ENCODE measurements at places on chromosomes 3 and 15.

GRCh38 chr3:184275381-184275701 lies 481 bp upstream of the ECE2 start:
- no peak for DNase-seq

DNA sequence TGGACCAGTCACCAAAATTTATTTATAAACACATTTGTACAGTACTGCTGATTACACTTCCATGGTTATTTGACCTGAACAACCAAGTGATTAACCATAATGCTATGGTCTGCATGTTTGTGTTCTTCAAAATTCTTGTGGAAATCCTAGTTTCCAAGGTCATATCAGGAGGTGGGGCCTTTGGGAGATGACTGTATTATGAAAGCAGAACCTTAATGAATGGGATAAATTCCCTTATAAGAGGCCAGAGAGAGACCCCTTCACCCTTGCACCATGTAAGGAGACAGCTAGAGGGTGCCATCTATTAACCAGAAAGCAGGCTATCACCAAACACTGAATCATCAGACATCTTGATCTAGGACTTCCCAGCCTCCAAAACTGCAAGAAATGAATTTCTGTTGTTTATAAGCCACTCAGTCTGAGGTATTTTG lies 1.9 kb downstream of the SCAPER start:
- no peak for DNase-seq

- DNase-seq = no peak
Observed at GRCh38 chr3:21509731-21510470, 241.1 kb downstream of the ZNF385D start.

- no peak for DNase-seq
Observed at GRCh38 chr3:54376939-54377578, 254.7 kb downstream of the CACNA2D3 start.

DNA sequence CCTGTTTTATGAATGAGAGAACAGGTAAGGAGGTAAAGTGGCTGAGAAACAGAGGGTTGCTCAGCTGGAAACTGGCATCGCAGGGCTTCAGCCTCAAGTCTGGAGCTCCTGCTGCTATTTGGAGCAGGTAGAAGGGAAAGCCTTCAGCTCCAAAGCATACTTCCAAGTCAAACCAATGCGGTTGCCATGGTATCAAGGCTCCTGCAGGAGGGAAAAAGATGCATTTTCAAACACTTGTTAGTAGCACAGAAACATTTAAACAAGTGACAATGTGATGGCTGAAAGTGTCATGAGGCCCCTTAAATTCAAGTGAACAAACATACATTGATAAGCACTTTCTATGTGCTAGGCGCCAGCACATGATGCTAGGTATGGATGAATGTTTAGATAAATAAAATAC lies 60.4 kb downstream of the RYR3 start:
- DNase-seq = no peak

DNA sequence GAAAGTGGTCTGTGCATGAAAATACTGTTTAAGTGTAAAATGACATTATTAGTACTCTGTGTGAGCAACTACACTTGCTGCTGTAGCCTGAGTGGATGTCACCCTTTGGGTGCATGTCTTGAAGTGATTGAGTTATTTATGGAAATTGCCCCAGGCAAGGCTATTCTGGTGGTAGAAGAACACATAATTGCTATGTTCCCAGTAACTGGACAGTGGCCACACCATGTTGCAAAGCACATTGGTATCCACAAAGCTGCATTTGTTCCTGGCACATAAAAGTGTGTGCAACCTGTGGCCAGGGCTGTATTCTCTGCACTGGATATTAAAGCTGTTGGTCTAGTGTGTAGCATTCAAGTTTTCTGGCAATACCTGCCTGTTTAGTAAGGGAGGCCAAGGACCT lies 23.8 kb downstream of the MTMR14 start:
- DNase-seq = no peak

- DNase-seq = no peak
Observed at GRCh38 chr3:67286586-67286985, 288.5 kb downstream of the KBTBD8 start.

- DNase-seq = no peak
Observed at GRCh38 chr3:197125636-197126035, 96.0 kb upstream of the MELTF start.

- no peak for DNase-seq
Observed at GRCh38 chr3:126537730-126538281, 13.9 kb downstream of the CHST13 start.

Measured in effector CD8-positive, alpha-beta T cell (primary cell).